ENCODE measurements at places on chromosomes 3 and 15.
A peak's percentile ranks its signal among the peaks of the same experiment; 100 is the strongest.

- DNase-seq = peak; percentile 73
Measured at GRCh38 chr3:159987291-159987711, 1.3 kb upstream of the IL12A start.

GRCh38 chr3:146092230-146092629, 68.8 kb downstream of the PLOD2 start:
- DNase-seq = no peak

DNA sequence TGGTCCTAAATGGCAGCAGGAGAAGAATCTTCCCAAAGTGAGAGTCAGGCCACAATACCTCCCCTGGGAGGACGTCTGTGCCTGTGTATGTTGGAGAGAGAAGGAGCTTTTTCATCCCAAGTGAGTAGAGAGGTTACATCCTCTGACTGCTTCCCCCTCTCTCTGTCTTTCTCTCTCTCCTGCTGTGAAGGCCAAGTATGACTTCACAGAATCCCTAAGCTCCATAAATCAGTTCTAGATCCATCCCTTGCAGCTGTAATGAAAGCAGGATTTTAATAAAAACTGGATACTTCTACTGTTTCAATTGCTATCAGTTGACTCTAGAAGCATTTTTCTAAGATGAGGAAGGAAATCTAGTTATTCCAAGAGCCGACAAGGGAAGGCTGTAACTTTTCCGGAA, 389.1 kb upstream of the PROK2 start:
- no peak for DNase-seq

DNA sequence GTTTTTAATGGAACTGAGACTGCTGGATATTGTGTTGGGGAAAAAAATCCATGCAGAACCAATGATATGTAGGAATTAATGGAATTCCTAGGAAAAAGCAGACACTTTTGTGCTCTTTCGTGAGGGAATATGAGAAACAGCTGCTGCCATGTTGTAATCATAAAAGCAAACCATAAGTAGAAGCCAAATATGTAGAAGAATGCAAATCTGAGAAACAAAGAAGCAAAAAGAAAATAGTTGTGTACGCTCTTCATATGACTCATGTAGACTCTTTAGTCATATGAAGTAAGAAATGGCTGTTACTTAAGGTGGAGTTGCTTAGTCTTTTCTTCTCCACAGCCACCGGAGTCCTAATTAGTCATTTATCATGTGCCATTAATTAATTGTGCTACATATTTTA, 298.6 kb upstream of the ZNF717 start:
- DNase-seq = no peak

- DNase-seq = no peak
Measured at GRCh38 chr3:7368597-7368996, 507.7 kb downstream of the GRM7 start.

GRCh38 chr3:58924578-58924977, 125.2 kb downstream of the CFAP20DC start:
- no peak for DNase-seq

GRCh38 chr3:59442046-59442445, 392.2 kb upstream of the CFAP20DC start:
- no peak for DNase-seq

- DNase-seq = no peak
Measured at GRCh38 chr3:50924638-50925037, 249.9 kb downstream of the DOCK3 start.

GRCh38 chr3:124784686-124785382, 54.6 kb downstream of the UMPS start:
- peak; percentile 40 for DNase-seq

DNA sequence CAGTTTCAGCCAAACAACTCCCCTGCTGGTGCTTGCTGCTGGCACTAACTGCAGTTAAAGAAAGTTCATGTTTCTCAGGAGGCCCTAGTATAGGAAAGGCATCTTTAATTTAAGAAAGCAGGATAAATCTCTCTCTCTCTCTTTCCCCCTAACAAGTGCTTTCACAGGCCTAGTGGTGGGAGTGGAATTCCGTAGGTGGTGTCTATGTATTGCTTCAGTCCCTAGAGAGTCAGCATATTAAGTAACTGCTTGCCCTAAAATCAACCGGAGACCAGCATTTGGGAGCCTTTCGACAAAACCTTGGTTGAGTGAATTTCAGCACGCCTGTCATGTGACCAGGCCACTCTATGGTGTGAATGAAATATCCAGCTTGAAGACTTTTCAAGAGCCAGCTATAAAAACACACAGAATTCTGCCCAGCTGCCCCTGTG, 169.2 kb upstream of the TGFBR2 start:
- peak; percentile 43 for DNase-seq

DNA sequence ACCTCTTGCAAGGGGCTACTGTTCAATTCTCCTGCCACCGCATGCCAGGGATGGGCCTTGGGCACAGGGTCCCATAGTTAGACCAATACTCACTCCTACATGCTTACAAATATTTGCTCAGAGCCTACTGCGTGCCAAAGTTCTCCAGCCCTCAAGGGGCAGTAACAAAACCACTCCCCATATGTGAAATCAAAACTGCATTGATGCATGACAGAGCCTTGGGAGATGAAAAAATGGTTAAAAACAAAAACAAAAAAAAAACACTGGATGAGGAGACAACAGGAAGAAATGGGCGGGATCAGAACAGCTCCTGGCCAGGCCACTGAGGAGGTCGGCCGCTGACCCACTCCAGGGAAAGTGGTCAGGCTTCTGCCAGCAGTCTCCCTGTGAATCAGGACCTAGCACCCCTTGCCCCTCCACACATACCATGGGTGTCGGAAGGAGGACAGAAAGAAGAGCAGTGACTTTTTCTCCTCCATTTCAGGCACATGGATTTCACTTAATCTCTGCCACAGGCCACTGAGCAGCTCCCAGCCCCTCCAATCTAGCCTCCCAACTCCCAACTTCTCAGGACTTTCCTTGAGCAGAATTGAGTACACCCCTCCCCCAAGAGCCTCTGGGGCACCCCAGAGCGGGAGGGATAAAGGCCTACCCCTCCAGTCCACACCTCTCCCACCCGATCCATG, 2.8 kb downstream of the PLXNB1 start:
- DNase-seq = no peak

DNA sequence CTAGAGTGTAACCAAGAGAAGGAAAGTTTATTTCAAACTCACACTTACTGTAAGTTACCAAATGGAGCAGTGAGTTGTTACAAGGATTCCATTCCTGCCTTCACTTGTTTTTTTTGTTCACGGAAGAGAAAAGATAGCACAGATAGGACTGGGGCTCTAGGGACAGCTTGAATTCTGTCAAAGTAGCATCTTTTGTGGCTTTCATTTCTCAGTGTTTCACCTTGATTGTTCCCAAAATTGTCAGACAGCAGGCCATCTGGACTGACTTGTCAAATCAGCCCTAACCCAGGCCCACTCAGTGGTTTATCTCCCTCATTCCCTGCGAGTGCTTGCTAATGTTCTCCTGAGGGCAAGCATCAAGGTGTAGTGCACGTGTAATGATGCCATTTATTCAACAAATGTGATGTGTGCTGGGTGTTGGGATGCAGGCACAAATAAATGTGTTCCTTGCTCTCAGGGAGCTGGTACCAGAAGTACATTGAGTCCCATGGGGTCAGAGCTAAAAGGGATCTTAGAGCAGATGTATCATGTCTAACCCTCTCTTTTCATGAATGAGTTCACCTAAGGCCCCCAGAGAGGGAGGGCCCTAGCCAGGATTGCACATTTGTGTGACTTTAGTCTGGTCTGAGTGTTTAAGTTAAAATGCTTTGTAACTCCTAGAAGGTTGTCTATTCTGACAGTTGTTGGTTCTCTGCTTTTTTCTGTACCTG, 49.1 kb downstream of the PDHB start:
- DNase-seq = no peak

- DNase-seq = no peak
Measured at GRCh38 chr15:74655424-74655823, 39.8 kb downstream of the CLK3 start.

DNA sequence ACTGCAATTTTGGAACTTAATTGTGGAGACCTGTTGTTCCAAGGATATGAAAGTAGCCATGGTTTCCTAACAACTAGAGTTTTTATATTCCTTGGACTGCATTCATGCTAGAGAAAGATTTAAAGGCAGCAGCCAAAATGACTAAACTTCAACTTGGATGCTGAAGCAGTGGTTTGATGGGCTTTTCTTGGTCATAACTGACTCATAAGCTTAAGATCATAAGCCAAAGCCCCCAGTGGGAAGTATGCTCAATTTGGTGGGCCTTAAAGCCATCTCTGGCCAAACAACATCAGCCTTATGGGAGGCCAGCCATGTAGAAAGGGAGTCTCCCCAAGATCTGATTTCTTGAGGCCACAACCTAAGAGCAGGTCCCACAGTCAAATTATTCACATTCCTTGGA, 80.2 kb downstream of the ZNF280D start:
- no peak for DNase-seq

DNA sequence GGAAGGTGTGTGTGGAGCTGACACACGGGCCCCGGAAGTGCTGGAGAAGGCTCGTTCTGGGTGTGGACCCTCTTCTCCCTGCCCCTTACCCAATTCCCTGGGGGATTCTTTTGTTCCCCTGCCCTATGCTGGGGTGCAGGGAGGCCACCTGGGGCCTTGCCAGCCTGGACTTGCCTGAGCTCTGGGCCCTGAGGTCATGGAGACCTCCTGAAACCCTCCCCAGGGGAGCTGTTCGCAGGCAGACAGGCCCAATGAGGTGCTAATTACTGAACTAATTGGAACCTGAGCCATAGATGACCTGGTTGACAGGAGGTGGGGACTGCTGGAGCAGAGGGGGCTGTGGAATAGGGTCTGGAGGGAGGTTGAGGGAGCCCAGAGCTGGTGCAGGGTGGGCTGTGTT, 9.4 kb upstream of the C15orf39 start:
- no peak for DNase-seq

DNA sequence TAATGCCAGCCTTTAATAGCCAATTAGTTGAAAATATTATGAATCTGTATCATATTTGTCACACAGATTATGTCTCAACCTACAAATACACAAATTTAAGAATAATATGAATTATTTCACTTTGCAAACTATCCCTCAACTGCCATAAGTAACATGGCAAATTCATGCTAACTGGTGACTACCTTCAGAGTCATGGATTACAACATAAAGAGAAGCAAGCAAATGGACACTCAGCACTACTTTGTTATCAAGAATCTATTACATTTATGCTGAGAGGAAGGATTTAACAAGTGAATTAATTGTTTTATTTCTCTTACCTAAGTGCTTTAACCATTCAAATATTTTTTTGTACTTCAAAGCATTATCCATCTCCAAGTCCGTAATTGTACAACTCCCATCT, 103.1 kb upstream of the BCL6 start:
- DNase-seq = peak; percentile 16

- DNase-seq = no peak
Measured at GRCh38 chr3:99915906-99916432, 98.3 kb downstream of the CMSS1 start.

- DNase-seq = no peak
Measured at GRCh38 chr15:33580526-33580925, 269.8 kb downstream of the RYR3 start.

DNA sequence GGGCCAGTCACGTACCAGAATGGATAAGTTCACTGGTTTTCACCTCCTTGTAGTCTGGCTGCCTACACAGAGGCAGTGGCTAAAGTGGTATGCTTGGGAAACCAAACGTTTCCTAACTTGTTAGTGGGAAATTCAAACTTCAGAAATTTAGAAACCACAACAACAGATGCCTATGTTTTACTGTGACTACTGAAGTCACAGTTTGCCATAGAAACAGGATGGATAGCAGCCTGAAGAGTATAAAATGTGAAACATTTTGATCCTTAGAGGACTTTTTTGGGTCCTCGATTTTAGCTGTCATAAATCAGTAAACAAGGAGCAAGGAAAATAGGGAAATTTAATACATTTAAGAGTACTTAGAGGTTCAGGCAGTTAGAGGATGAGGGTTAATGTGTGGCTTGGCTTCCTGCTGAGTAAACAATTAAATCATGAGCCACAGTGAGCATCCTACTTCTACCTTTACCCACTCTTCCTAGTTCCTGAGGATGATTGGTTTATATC, 48.6 kb downstream of the CMSS1 start:
- DNase-seq = no peak

GRCh38 chr3:148021381-148021780, 612.2 kb downstream of the ZIC1 start:
- no peak for DNase-seq

DNA sequence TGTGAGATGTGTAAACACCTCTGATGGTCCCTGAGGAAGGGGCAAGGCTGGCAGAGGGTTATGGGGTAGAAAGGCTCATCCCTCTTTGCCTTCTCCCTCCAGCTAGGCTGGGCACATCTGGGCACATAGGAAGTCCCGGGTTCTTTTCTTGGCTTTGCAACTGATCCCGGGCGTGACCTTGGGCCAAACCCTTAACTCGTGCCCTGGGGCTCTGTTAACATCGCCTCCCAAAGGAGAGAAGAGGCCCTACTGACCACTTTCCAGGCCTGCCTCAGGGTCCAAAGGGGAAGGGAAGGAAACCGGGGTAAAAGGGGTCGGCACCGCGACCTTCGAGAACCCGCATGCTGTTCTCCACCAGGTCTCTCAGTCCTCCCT, 549 bp downstream of the C3orf18 start:
- DNase-seq = no peak

DNA sequence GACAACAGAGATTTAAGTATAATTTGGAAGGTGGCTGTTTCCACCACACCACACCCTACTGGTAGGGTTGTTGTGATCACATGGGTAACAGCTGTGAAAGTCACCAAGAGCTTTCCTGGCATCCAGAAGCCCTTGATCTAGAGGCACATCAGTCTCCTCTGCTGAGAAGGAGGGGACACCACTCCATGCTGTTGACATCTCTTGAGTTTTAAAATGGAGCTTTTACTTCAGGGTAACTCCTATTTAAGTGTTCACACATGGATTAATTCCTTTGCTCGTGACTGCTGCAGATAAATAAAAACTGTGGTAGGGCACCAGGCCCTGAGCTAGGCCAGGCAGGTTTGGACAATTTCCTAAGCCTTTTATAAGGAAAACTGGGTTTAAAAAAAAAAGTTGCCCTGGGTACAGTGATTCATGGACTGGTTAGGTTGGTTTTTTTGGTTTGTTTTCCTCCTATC, 7.5 kb downstream of the EXOSC7 start:
- no peak for DNase-seq

GRCh38 chr3:104646196-104646595, 720.5 kb upstream of the ALCAM start:
- DNase-seq = no peak

GRCh38 chr15:94306700-94307650, 75.6 kb downstream of the MCTP2 start:
- peak; percentile 33 for DNase-seq

DNA sequence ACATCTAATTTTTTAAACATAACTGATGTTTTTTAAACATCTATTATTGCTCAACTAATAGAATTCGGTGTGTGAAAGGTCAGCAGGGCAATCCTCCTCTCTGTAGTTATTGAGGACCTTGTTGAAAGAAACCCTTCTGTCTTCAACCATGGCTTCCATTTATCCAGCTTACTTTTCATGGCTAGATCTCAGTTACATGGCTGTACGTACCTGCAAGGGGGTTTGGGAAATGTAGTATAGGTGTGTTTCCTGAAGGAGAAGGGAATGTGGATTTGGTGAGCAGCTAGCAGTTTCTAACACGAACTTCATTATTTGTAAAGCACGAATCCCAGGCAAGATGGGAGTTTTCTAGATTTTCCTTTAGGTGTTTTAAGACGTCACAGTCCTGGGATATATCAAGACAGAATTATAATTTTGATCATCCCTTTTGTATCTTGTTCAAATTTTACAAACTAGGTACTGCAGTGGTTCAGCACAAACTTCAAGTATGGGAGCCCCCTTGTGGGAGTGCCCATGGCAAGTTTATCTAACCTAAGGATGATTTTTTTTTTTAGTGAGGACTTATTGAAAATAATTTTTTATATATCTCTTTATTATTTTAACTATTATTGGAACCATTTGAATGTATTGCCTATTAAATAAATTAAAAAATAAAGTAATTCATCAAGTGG, 41.6 kb downstream of the FBXL2 start:
- no peak for DNase-seq

- peak; percentile 23 for DNase-seq
Measured at GRCh38 chr3:142958707-142959106, 4.8 kb downstream of the PAQR9 start.
